Activated CD8-positive, alpha-beta memory T cell treated with anti-CD3 and anti-CD28 coated beads, Interleukin-2, amount 50 U/mL, for 48 hours (primary cell): ENCODE measurements at places on chromosomes 16 and 17.

DNA sequence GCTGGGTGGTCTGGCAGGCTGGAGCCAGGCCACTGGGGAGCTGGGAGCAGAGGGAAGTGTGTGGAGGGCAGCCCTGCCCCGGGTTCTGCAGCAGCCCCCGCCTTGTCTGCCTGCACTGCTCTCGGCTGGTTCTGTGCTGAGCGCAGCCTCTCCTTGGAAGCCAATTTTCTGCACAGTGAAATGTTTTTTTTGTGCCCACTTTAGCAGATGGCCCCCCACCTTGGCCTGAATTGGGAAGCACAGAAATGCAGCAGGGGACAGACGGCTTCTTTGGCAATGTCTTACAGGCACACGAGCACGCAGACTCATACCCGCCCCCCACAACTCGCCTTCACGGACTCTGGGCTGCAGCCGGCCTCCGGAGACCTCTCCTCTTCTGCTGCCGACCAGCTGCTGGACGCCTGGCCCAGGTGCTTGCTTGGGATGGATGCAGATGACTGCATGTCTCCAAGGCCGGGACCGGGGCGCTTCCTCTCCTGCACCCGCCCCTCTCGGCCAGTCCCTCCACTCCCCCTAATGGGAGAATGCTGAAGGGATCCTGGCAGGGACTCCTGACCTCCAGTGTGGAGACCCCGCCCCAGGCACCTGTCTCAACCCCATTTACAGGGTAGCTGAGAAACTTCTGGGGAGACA is 14.8 kb downstream of the NPTX1 start:
- DNase-seq = no peak

- no peak for DNase-seq
Measured at GRCh38 chr16:49161191-49161590, 120.4 kb downstream of the CBLN1 start.

DNA sequence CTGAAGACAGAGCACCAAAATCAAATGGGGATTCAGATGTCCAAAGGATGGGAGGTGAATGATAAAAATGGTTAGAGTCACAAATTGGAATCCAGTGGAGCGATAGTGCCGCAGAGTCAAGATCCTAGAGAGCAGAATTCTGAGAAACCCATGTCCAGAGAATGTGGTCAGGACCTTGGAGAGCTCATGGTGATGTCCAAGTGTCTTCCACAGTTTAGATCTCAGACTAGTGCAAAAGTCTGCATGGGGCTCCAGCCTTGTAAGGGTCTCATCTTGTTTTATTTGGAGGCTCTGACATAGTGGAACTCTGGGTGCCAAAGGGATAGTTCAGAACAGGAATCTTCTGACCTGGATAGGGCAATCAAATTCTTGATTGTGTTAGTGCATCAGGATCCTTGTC is 245.9 kb upstream of the HSBP1 start:
- DNase-seq = no peak

- DNase-seq = no peak
Measured at GRCh38 chr16:24975428-24975889, 39.7 kb downstream of the ARHGAP17 start.

DNA sequence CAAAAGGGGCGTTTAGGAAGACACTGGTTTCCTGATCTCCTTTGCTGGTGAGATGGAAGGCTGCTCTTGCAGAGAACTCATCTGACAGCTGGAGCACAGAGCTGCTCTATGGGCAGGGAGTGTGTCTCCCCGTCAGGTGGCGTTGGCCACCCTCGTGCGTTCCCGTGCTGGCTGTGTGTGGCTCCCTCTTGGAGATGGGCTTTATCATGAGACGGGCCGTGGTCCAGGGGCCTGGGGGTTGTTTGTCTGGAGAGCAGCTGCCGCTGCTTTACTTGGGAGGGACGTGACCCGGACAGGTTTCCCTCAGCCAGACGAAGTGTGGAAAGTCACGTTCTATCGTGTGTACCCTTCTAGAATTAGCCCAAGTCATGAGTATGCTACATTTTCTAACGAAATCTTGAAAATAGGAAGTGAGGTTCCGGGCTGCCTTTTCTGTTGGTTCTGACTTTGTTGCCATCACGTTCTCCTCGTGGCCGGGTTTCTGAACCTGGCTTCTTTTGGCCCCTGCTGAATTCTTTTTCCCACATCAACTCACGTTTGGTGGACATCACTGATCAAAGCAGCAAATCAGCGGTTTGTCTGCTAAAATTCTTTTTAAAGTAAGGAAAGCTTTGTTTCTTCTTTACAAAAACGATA is 105.6 kb upstream of the CHMP6 start:
- DNase-seq = no peak

DNA sequence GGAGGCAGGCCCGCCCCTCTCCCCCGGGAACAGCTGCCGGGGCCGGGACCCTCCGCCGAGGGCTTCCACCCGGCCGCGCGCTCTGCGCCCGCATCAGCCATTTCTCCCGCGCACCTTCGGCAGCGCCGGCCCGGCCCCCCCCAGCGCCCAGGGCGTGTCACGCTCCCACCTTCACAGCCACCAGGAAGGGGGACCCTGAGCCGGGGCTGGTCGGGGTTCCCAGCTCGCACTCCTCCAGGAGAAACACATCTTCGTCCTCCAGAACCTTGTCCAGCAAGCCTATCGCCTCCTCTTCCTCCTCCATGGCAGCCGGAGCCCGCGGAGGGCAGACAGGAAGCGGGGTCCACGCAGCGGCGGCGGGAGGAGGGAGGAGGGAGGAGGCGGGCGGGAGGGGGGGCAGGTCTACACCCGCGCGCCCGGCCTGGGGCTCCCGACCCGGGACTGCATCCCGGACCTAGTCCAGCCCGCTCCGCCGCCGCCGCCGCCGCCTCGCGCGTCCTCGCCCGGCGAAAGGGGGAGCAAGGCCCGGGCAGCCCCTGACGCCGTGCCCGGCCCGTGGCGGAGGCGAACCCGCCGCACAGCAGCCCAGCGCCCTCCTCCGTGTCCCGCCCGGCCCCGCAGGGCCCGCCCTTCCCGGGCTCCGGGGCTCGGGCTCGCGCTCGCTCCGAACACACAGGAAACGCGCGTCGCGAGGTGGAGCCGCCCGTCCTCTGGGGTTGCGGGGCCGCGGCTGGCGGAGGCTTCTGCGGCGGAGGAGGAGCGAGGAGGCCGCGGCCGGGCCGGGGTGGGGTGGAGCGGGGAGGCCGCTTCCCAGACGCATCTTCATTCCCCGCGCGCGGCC is 70.8 kb downstream of the ABR start:
- DNase-seq = peak; percentile 82

DNA sequence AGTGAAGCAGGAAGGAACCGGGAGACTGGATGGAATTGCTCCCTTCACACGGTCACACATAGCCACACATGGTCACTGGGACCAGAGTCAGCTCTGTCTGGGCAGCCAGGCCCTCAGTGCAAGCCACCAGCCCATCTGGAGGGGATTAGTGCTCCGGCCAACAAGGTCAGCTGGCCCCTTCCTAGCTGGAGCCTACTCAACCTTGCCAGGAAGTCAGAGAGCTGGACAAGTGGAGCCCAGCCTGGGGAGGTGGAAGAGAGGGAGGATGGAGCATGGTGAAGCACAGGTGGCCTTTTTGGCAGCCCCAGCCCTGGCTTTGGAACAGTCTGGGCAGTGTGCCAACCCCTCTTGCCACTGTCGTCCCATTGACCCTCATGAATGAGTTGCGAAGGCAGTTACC is 3.7 kb upstream of the CACNA1G start:
- DNase-seq = no peak

DNA sequence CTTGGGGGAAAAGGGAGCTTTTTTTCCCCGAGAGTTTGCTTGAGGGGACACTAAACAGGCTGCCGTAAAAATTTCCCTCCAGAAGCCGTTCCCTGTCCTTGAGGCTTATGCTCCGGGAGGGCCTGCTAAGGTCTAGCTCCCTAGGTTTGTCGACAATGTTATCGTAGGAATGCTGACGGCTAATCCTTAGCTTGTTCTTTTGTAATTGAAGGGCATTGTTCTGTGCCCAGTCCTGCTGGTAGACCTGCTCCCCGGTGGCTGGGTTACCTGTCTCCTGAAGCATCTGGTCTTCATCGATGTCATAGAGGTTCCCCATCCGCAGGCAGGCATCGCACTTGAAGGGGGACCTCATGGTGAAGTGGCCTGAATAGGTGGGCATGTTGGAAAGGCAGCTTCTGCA is 418.7 kb downstream of the GRIN2A start:
- no peak for DNase-seq

DNA sequence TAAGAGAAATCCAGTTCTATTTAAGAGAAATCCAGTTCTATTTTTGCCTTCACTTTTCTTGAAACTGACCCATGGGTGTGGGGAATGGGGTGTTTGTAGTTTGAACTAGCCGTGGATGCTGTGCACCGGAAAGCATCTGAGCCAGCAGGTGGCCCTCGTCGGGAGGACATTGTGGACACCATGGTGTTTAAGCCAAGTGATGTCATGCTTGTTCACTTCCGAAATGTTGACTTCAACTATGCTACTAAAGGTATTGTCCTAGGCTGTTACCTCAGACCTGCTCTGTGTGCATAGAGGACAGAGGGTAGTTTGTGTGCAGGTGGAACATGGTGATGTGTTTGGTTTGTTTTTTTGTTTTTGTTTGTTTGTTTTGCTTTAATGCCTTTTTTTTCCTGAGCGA is 3.3 kb downstream of the ATXN2L start:
- DNase-seq = no peak

- no peak for DNase-seq
Measured at GRCh38 chr16:11089504-11090124, 145.2 kb downstream of the CLEC16A start.

GRCh38 chr16:78034530-78034929 is 12.2 kb downstream of the CLEC3A start:
- DNase-seq = no peak

DNA sequence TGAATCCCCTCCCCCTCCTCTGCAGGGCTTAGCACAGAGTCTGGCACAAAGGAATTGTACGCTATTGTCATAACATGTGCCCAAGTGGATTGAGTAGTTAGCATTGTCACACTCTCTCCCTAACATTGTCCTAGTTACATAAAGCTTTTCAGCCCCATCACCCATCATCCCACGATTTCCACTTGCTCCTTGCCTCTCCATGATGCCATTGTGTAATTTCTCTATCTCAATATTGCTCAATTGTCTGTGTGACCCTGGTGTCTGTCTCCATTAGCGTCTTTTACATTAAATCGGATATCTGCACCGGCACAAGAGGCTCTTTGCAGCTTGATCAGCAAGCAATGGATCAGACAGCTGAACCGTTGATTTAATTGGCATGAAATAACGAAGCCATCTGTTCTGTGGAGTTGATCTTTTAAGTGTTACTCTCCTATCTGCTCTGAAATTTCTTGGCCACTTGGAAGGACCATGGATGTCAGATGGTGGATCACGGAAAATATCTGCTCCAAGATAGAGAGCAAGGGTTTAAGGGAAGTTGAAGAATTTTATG is 77.0 kb upstream of the HS3ST4 start:
- DNase-seq = no peak

- DNase-seq = no peak
Measured at GRCh38 chr17:77531002-77531401, 390.2 kb downstream of the SEC14L1 start.

GRCh38 chr16:85782451-85782850 is 16.9 kb downstream of the EMC8 start:
- DNase-seq = no peak

- DNase-seq = no peak
Measured at GRCh38 chr16:85522308-85522841, 90.7 kb upstream of the GSE1 start.

GRCh38 chr16:14071576-14072271 is 605 bp downstream of the MRTFB start:
- DNase-seq = no peak

GRCh38 chr17:34797720-34798119 is 163.5 kb downstream of the CCT6B start:
- peak; percentile 61 for DNase-seq

- DNase-seq = no peak
Measured at GRCh38 chr17:13931800-13932460, 137.4 kb upstream of the COX10 start.

DNA sequence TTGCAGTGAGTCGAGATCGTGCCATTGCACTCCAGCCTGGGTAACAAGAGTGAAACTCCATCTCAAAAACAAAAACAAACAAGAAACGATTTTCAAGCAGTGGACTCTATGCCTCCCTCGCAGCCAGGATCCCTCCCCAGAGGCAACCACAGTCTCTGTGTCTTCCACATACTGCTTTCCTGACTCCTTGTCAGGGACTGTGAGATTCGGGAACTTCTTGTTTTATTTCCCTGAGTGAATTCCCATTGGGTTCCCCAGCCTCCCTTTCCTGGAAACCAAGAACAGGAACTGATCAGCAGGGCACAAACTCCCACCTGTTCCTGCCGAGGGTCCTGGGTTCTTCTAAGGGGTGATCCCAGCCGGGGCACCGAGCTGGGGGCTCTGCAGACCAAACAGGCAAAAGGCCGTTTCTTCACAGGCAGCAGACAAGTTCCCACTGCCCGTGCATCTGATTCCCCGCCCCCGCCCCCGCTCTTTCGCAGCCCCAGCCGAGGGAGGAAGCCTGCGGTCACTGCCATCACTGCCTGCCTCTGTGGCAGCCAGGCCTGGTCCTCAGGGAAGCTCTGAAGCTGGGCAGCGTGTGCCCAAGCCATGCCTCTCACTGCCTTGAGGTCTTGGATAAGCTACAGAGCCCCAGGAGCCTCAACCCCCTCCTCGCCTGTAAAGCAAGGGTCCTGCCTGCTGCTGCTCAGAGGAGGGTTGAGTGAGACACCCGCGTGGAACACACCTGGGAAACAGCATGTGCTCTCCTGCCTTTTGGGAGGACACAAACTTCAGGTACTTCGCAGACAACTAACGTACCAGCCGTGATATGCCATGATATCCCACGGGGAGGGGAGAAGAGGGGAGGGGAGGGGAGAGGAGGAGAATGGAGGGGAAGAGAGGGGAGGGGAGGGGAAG is 5.5 kb upstream of the PIEZO1 start:
- peak; percentile 82 for DNase-seq

- DNase-seq = no peak
Measured at GRCh38 chr16:140175-140857, 1.8 kb upstream of the NPRL3 start.

DNA sequence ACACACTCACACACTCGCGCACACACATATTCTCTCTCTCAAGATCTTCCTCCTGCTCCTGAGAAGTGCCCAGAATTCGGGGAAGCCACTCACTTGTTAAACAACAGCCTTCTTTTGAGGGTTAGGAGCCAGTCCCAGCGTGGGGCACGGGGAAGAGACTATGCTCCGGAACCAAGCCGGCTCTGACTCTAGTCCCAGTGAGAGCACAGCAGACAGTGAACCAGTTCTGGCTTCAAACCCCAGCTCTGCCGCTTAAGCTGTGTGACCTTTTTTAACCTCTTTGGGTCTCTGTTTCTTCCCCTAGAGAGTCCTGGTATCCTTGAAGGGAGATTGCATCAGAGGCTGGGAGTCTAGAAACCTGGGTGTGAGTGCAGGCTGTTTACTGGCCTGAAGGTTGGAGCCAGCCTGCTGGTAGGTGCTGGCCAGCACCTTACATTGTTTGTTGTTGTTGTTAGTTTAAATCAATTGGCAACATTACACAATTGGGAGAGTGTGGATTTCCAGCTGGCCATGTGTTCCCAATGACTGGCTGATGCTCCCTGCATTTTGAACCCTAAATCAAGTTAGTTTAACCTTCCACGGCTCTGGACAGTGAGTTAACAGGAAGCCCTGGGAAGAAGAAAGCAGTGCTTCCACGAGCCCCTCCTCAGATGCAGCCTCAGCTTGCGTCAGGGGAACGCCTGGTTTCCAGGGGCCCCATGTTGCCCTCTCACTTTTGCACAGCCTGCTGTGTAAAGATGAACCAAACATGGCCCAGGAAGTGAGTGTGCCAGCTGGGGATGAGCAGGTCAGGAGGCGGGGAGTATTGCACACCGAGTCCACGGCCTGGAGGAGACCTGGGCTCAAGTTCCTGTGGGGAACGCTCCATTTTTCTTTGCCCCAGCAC is 71.5 kb downstream of the GAS7 start:
- no peak for DNase-seq

GRCh38 chr16:70481929-70482536 is 27.6 kb downstream of the FCSK start:
- no peak for DNase-seq

- no peak for DNase-seq
Measured at GRCh38 chr17:77320485-77321256, 179.9 kb downstream of the SEC14L1 start.
